NCI-H748 treated with DMSO at 0.1 percent for 48 hours (cell line): ENCODE measurements at places on chromosomes 12 and 14.
A peak's percentile ranks its signal among the peaks of the same experiment; 100 is the strongest.

GRCh38 chr12:3725388-3726115 lies 27.4 kb downstream of the CRACR2A start:
- DNase-seq, result no peak

DNA sequence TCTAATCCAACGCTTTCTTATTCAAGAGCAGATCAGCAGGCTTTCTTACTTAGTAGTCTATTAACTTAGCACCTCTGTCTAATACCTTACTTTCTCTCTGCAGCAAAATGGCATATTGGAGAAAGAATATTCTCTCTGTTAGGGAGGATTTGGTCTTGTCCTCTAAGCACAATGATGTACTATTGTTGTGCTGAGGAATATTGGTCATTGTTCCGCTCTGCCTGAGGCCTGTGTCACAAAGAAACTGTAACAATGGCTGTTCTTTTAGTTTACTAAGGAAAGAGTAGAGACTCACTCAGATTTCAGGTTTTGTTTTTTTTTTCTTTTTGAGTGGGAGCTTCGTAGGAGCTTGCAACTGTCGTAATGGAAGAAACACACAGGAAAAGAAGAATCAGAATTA lies 1358.8 kb downstream of the LRFN5 start:
- DNase-seq, result no peak

- no peak for DNase-seq
Measured at GRCh38 chr12:96354326-96354725, 45.9 kb downstream of the CDK17 start.

- DNase-seq, result no peak
Measured at GRCh38 chr14:64844272-64844671, 35.4 kb downstream of the SPTB start.

DNA sequence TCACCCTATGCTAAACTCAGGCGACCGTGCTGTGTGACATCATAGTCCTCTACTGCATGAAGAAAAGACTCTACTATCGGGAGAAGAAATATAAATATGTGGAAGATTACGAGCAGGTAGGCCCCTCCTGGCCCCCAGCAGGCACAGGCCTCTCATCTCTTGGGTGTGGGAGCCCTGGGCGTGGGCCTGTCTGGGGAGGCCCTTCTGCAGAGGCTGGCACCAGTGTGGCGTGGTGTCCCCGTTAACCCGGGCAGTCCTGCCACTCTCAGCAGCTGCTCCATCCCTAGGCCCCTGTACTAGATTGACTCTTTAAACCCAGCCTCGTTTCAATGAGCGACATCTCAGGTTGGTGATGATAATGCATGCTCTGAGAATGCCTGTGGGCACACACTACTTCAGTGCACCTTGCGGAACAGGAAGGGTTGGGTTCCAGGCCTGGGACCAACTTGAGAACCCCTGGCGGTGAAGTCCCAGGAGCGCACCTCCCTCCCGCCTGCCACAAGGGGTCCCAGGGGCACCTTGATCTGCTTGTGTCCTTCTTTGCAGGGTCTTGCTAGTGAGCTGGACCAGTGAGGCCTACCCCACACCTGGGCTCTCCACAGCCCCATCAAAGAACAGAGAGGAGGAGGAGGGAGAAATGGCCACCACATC lies 23.2 kb downstream of the P2RX4 start:
- no peak for DNase-seq

DNA sequence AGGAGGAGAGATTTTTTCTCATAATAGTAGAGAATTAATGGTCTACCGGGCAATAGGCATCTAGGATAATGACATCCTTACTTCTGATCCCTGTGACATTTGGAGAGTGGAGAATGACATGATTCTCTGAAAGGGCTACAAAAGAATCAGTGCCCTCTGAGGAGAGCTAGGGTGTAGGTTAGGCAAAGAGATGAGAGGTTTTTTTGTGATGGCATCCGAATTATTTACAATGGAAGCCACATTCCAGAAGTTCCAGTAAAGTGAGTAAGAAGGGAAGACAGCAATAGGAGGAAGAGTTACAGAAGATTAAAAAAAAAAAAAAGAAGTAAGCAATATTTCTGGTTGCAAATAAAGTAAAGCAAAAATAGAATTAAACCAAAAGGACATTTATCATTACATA lies 478.0 kb downstream of the RMST start:
- no peak for DNase-seq

GRCh38 chr14:69644814-69645213 lies 33.4 kb downstream of the SUSD6 start:
- DNase-seq, result no peak

GRCh38 chr14:72613231-72613974 lies 280.5 kb downstream of the DPF3 start:
- no peak for DNase-seq

DNA sequence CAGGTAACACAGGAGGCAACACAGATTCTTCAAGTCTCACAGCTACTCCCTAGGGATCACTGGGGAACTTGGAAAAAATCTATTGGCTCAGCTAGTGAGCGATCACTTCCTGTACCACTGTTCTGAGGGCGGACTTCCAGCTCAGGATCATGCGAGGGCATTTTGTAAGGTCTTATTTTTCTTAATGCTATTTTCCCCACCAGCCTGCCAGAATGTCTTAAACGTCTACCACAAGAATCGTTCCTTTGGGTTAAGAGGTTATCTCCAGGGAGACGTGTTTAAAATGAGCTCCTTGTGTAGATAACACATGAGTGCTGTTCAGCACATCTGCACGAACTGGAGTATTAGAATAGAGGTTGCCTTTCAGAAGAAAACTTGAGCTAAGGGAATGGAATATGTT lies 162.6 kb downstream of the ETNK1 start:
- no peak for DNase-seq

DNA sequence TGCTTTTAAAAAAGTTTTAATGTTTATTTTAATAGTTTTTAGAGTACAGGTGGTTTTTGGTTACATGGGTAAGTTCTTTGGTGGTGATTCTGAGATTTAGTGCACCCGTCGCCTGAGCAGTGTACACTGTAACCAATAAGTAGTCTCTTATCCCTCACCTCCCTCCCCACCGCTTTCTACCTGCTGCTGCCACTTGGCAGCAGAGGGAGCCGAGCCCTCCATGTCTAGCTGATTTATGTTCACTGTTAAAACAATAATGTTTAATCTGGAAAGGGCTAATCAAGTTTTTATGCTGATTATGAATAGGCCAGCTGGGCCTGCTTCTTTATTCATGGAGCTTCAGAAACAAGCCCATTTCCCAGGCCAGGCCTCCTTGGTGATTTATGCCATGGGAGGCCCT lies 73.1 kb downstream of the ADCK1 start:
- DNase-seq, result no peak

- no peak for DNase-seq
Measured at GRCh38 chr14:71711619-71712018, 220.6 kb upstream of the RGS6 start.

GRCh38 chr12:80165746-80166145 lies 66.4 kb downstream of the OTOGL start:
- no peak for DNase-seq

- no peak for DNase-seq
Measured at GRCh38 chr12:71865166-71865713, 25.7 kb downstream of the TBC1D15 start.

DNA sequence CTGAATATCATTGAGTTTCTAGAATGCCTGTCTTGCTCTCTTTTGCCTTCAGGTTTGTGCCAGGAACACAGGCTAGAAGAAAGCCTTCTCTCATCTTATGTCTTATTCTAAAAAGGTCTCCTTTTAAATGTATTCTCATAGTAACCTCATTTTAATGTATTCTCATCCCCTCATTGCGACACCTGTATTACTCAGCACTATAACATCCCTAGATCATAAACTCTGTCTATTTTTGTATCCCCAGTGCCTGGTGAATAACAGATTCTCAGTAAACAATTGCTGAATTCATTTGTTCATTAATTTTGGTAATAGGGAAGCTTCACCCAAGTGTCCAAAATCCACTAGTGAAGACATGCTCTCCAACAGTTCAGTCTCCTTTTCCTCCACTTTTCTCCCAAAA lies 8.8 kb upstream of the LRRK2 start:
- DNase-seq, result no peak

- no peak for DNase-seq
Measured at GRCh38 chr14:20611277-20611676, 20.1 kb upstream of the RNASE12 start.

- DNase-seq, result no peak
Measured at GRCh38 chr12:56953314-56953713, 4.1 kb downstream of the RDH16 start.

DNA sequence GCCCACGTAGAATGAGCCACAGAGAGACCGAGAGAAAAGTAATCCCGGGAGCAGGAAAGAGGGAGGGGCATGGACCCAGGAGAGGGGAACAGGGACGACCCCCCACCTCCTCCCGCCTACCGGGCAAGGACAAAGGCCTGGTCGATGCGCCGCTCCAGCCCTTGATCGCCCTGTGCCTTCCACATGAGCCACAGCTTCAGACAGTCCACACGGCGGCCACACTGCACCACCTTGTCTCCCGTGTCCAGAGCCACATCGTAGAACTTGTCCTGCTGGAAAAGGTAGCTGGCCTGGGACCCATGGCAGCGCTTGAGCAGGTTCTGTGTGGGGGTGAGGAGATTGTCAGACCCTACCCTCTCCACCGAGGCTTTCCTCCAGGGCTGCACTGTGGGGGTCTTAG lies 20.5 kb upstream of the ZNF740 start:
- DNase-seq, result no peak

DNA sequence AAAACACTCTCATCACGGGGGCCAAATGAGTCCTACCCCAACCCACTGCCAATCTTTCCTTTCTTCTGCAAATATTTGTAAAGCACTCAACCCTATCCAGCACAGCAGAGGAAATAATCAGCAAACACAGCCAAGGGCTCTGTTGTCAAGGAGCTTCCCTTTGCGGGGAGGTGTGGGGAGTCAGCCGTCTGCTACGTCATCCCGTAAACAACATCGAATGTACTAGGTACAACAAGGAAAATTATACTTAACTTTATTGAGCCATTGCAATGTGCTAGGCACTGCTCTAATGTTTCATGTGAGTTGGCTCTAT lies 22.8 kb downstream of the TMEM63C start:
- DNase-seq, result peak; percentile 97

- no peak for DNase-seq
Measured at GRCh38 chr12:117580718-117581062, 219.3 kb upstream of the NOS1 start.

- DNase-seq, result no peak
Measured at GRCh38 chr14:98177551-98177950, 1094.4 kb downstream of the BCL11B start.

DNA sequence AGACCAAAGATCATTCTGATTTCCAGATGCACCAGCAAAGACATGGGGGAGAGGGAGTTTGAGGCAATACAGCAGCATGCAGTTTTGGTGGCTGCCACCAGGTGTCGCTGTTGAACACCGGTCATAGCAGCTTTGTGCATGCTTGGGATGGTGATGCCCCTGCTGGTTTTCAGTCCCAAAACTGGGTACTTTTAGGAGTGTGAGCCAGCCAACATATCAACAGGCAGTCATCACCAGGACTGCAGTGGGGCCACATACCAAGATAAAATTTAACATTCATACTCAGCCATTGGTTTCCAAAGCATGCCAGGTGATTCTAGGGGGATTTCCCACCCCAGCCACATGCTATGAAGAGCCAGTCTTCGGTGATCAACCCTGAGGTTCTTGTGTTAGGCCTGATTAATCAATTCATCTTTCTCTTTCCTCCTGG lies 64.2 kb downstream of the PHETA1 start:
- no peak for DNase-seq

GRCh38 chr12:29516431-29516875 lies 19.0 kb upstream of the OVCH1 start:
- no peak for DNase-seq

GRCh38 chr14:58625438-58625837 lies 12.3 kb upstream of the DACT1 start:
- no peak for DNase-seq

DNA sequence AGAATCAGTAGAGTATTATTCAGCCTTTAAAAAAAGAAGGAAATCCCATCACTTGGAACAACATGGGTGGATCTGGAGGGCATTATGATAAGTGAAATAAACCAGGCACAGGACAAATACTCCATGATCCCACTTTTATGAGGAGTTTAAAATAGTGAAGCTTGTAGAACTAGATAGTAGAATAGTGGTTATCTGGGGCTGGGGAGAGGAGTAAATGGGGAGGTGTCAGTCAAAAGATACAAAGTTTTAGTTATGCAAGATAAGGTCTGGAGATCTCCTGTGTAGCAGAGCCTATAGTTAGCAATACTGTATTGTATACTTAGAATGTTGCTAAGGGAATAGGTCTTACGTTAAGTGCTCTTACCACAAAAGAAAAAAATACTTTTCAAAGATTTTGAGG lies 64.9 kb downstream of the RIC8B start:
- no peak for DNase-seq

GRCh38 chr14:99880651-99881420 lies 87.6 kb downstream of the EML1 start:
- DNase-seq, result no peak

GRCh38 chr12:26027401-26027800 lies 68.9 kb downstream of the RASSF8 start:
- DNase-seq, result no peak
